ENCODE measurements at places on chromosomes 6 and 20. TPM values are rescaled to one million over a fixed set of nuclear protein-coding genes. Genes with fewer than 3 reads are reported as not detected.

GRCh38 chr6:81906709-81907204 is 154.3 kb upstream of the TENT5A start:
- no peak overlapping the region for H3K4me3 ChIP-seq
- H3K36me3 ChIP-seq: no peaks in the 10 kb centered on the region
- DNase-seq: no peak
- no peaks in the 10 kb centered on the region for H3K4me1 ChIP-seq
- H3K27ac ChIP-seq: no peak overlapping the region

- no peak overlapping the region for H3K4me3 ChIP-seq
- H3K4me1 ChIP-seq: no peaks in the 10 kb centered on the region
- DNase-seq: no peak
- no peak overlapping the region for H3K27ac ChIP-seq
- no peaks in the 10 kb centered on the region for H3K36me3 ChIP-seq
- H3K27me3 ChIP-seq: no peaks in the 10 kb centered on the region
Measured at GRCh38 chr6:64998204-64998603, 708.8 kb downstream of the EYS start.

GRCh38 chr6:10659699-10660348 is 34.6 kb downstream of the C6orf52 start:
- peak; percentile 49 for DNase-seq
- peaks cover 21% of the 10 kb centered on the region for H3K4me1 ChIP-seq
- H3K4me3 ChIP-seq: peak overlapping the region; percentile 81
- H3K27ac ChIP-seq: no peak overlapping the region

GRCh38 chr20:63000958-63001357 is 5.8 kb downstream of the BHLHE23 start:
- DNase-seq: no peak
- no peak overlapping the region for H3K27ac ChIP-seq
- H3K4me3 ChIP-seq: no peak overlapping the region
- H3K36me3 ChIP-seq: no peaks in the 10 kb centered on the region
- H3K4me1 ChIP-seq: peaks cover 12% of the 10 kb centered on the region

GRCh38 chr20:1562622-1563021 is 5.1 kb upstream of the SIRPD start:
- no peak overlapping the region for H3K4me3 ChIP-seq
- DNase-seq: no peak
- H3K36me3 ChIP-seq: peaks cover 37% of the 10 kb centered on the region
- H3K27me3 ChIP-seq: no peaks in the 10 kb centered on the region
- peaks cover 3% of the 10 kb centered on the region for H3K4me1 ChIP-seq
- H3K27ac ChIP-seq: no peak overlapping the region

GRCh38 chr20:50138120-50138478 is 15.4 kb downstream of the PEDS1 start:
- no peak for DNase-seq
- H3K27ac ChIP-seq: no peak overlapping the region
- H3K4me3 ChIP-seq: no peak overlapping the region
- peaks cover 7% of the 10 kb centered on the region for H3K4me1 ChIP-seq
- H3K27me3 ChIP-seq: no peaks in the 10 kb centered on the region
- H3K36me3 ChIP-seq: peaks cover 14% of the 10 kb centered on the region

DNA sequence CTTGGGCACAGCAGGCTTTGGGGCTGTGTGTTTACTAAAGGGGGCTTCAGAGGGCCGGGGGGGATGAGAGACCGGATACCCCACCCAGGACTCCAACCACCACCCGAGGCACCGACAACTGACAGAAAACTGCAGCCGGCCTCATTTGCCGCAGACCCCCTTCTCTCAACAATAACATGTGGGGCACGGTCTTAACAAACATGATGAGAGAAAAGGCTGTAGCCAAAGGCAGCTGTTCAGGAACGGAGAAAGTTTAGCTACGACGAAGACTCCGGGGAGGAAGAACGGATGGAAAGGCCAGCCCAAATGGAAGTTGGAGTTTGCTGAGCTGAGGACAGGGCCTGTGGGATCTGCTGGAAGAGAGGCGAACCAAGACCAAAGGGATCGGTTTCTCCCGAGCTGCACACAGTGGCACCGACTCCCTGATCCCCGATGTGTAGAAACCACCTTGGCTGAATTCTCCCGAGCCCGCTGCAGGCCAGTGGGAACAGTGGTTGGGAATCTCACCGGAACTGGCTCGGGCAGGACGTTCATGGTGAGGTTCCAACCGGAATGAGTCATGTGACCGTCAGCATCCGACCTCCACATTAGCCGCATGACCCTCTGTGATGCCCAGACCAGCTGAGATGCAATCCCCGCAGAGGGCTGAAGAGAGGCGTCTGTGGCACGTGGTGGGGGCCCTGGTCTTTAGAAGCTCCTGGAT is 359.3 kb downstream of the TAF4 start:
- H3K4me1 ChIP-seq: no peaks in the 10 kb centered on the region
- no peaks in the 10 kb centered on the region for H3K36me3 ChIP-seq
- no peak for DNase-seq

GRCh38 chr6:124522335-124522734 is 439.9 kb upstream of the RNF217 start:
- no peak for DNase-seq
- no peaks in the 10 kb centered on the region for H3K27me3 ChIP-seq
- H3K27ac ChIP-seq: no peak overlapping the region
- no peak overlapping the region for H3K4me3 ChIP-seq

DNA sequence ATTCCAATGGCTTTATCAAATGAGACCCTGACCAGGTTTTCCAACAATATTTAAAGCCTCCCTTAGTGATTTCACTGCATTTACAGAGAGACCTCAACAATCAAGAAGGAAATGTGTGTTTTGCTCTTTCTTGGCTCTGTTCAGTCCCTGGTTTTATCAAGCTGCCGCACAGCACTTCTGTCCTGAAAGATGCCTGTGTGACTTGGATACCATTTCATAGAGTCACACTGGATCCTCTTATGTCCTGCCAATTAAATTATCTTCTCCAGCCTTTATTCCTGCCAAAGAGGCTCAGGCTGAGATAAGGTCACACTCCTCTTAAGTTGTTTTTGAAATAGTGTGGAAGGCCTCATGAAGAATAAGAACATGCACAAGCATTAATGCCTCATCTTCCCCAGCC is 197.0 kb upstream of the RNF217 start:
- DNase-seq: no peak
- no peak overlapping the region for H3K4me3 ChIP-seq
- H3K27me3 ChIP-seq: no peaks in the 10 kb centered on the region
- H3K36me3 ChIP-seq: no peaks in the 10 kb centered on the region

DNA sequence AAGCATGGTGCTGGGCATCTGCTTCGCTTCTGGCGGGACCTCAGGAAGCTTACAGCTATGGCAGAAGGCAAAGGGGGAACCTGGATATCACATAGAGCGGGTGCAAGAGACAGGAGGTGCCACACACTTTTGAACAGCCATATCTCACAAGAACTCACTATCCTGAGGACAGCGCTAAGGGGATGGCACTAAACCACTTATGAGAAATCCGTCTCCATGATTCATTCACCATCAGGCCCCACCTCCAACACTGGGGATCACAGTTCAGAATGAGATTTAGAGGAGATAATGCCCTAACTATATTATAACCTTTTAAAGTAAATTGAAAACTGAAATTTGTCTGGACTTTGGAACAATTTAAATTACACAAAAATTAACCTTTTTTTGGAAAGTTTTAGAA is 37.8 kb upstream of the SUMO4 start:
- no peaks in the 10 kb centered on the region for H3K27me3 ChIP-seq
- no peak for DNase-seq
- H3K36me3 ChIP-seq: peaks cover 54% of the 10 kb centered on the region
- peak overlapping the region; percentile 23 for H3K27ac ChIP-seq

The AGER gene
- total RNA-seq: 52.3 TPM

The KCNB1 gene
- total RNA-seq: not detected

The MEP1A gene
- not detected for total RNA-seq

The OR11A1 gene
- total RNA-seq: not detected

The MYMX gene
- total RNA-seq: not detected
